ENCODE measurements at places on chromosomes 12 and 14. TPM values are rescaled to one million over a fixed set of nuclear protein-coding genes. Genes with fewer than 3 reads are reported as not detected.

Gene HOXC6
- 5.4 TPM for total RNA-seq

Gene RNF212B
- not detected for total RNA-seq

Gene CMKLR1
- not detected for total RNA-seq

Gene ADCY4
- total RNA-seq, result not detected

Gene NCKAP5L
- total RNA-seq, result 6.5 TPM

Gene SLC5A8
- not detected for total RNA-seq

Gene DAZAP2
- total RNA-seq, result 367 TPM

Gene PZP
- total RNA-seq, result not detected

Gene RAD51AP1
- 17.8 TPM for total RNA-seq

Gene C14orf180
- total RNA-seq, result not detected

Gene GPR162
- total RNA-seq, result 0.70 TPM

Gene NOVA1
- total RNA-seq, result 5.3 TPM

Gene OGFOD2
- total RNA-seq, result 16.3 TPM

Gene HOXC5
- total RNA-seq, result 0.43 TPM

Gene KRAS
- total RNA-seq, result 16.3 TPM

Gene LRP1-AS
- total RNA-seq, result not detected

Gene RPGRIP1
- 0.23 TPM for total RNA-seq

Gene HCAR2
- 0.11 TPM for total RNA-seq

Gene MYH6
- not detected for total RNA-seq

Gene PRH2
- not detected for total RNA-seq

Gene SERPINA12
- total RNA-seq, result not detected

Gene TSPAN11
- total RNA-seq, result 0.04 TPM

Gene WBP11
- 52.0 TPM for total RNA-seq

Gene LRFN5
- total RNA-seq, result not detected

Gene ANHX
- total RNA-seq, result not detected

Gene KRT81
- 3,933 TPM for total RNA-seq

Gene CRACR2A
- 1.9 TPM for total RNA-seq

Gene MUCL1
- total RNA-seq, result not detected

Gene SIX6
- total RNA-seq, result not detected

Gene NTS
- total RNA-seq, result 94.8 TPM

Gene RAPGEF3
- 0.72 TPM for total RNA-seq

Gene SLCO1B3
- total RNA-seq, result 15.3 TPM
